ENCODE measurements at places on chromosomes 2 and 18.
A peak's percentile ranks its signal among the peaks of the same experiment; 100 is the strongest.

DNA sequence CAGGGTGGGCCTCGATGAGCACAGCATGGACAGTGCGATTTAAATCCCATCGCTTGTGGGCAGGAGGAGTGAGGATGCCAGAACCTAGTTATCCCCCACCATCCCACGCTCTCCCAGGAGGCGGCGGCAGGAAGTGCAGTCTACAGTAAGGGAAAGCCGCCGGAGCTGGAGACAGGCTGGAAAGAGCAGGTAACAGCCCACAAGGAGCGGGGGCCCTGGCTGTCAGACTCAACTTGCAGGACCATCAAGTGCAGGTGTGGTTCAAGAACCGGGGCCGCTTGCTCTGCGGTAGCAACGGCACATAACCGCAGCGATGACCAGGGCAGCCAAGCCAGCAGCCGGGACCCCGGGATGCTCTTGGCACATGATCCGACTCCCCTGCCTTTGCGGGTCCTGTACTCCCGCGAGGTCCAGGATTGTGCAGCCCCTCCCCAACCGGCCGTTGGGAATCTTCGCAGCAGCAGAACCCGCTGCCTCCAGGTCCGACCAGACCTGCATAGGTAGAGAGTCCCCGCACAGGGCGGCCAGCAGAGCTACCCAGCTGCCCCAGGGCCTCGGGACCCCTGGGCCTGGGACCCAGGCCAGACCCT lies 82.1 kb downstream of the BIN1 start:
- no peak for DNase-seq

GRCh38 chr18:65278939-65279667 lies 471.7 kb upstream of the CDH7 start:
- no peak for DNase-seq

- DNase-seq, result no peak
These were observed 12.4 kb upstream of the TRIB2 start for GRCh38 chr2:12704378-12704777.

DNA sequence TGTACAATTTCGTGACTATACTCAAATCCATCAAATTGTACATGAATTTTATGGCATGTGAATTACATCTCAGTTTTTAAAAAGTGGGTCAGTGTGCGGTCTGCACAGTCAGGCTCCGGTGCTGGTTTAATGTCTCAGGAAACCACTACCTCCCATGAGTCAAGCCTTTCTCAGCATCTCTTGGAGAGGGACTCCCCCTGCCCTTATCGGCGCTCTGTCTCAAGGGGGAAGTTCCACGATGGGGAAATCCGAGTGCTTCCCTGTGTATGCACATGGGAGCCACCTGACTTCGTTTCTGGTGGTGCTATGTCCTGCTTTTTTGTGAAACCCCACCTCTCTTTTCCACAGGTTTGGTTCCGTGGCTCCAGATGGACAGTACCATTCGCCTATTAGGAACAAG lies 72.5 kb downstream of the ACOXL start:
- DNase-seq, result peak; percentile 59

DNA sequence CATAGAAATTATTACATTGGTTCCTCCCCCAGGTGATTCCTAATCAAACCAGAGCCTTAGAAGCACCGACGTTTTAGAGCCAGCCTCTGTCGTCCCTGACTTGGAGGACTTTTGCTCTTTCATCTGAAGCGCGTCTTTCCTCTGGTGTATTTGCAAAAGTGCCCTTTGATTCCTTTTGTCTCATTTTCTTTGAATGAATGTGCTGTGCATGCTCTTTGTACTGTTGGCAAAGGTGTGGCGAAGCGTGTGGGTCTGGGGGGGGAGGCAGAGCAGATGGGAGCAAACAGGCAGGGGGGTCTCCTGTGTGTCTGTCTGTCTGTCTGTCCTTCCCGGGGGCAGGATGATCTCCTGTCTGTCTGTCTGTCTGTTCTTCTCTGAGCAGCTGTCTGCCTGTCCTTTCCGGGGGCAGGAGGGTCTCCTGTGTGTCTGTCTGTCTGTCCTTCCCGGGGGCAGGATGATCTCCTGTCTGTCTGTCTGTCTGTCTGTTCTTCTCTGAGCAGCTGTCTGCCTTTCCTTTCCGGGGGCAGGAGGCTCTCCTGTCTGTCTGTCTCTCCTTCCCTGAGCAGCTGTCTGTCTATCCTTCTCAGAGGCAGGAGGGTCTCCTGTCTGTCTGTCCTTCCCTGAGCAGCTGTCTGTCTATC lies 205.5 kb upstream of the MYT1L start:
- DNase-seq, result no peak

GRCh38 chr2:96111823-96112500 lies 4.4 kb downstream of the ADRA2B start:
- DNase-seq, result no peak
